A549 treated with Hydrocortisone at 1 μM for 4 hours (cell line): ENCODE measurements at places on chromosomes 5 and 9. TPM values are rescaled to one million over a fixed set of nuclear protein-coding genes. Genes with fewer than 3 reads are reported as not detected.

Gene IQGAP2
- total RNA-seq: 1.8 to 2.9 TPM (median 2.4 TPM) in 5 replicates

Gene RAD50
- total RNA-seq: 24.5 to 37.7 TPM (median 28.1 TPM) in 5 replicates

Gene LCN1
- 0.15 to 0.20 TPM in 2 of 5 replicates, not detected in the others for total RNA-seq

Gene SNAPC4
- 11.6 to 13.3 TPM (median 12.0 TPM) in 5 replicates for total RNA-seq

Gene SLC6A18
- not detected in 5 replicates for total RNA-seq

Gene SOHLH1
- 0.09 to 0.12 TPM in 2 of 5 replicates, not detected in the others for total RNA-seq

Gene CTNNA1
- 186 to 241 TPM (median 190 TPM) in 5 replicates for total RNA-seq

Gene TMEM252
- total RNA-seq: not detected in 5 replicates

Gene APBA1
- total RNA-seq: 0.09 to 0.56 TPM (median 0.12 TPM) in 5 replicates

Gene GFRA3
- total RNA-seq: 0.06 to 0.12 TPM (median 0.07 TPM) in 3 of 5 replicates, not detected in the others

Gene LHFPL2
- 50.1 to 80.2 TPM (median 66.5 TPM) in 5 replicates for total RNA-seq

Gene SLC34A1
- total RNA-seq: not detected in 5 replicates

Gene ACER2
- 2.3 to 3.4 TPM (median 2.9 TPM) in 5 replicates for total RNA-seq

Gene ADRB2
- 0.97 to 1.6 TPM (median 1.0 TPM) in 5 replicates for total RNA-seq

Gene ZNF782
- total RNA-seq: 1.1 to 2.5 TPM (median 2.1 TPM) in 5 replicates

Gene SLC6A19
- total RNA-seq: 0.33 to 0.40 TPM (median 0.37 TPM) in 5 replicates

Gene CREB3
- total RNA-seq: 55.6 to 64.0 TPM (median 57.5 TPM) in 5 replicates

Gene MLANA
- not detected in 5 replicates for total RNA-seq

Gene CEL
- 0.40 to 0.69 TPM (median 0.51 TPM) in 5 replicates for total RNA-seq

Gene FGF18
- 1.9 to 2.5 TPM (median 2.3 TPM) in 5 replicates for total RNA-seq

Gene PCDHGA7
- 0.57 to 1.2 TPM (median 0.76 TPM) in 5 replicates for total RNA-seq

Gene GABRA6
- total RNA-seq: not detected in 5 replicates

Gene CTXN3
- total RNA-seq: not detected in 5 replicates

Gene PAEP
- 0.27 to 0.46 TPM (median 0.37 TPM) in 5 replicates for total RNA-seq

Gene ACTBL2
- total RNA-seq: 0.07 to 0.09 TPM in 2 of 5 replicates, not detected in the others

Gene SYNPO
- total RNA-seq: 21.7 to 25.7 TPM (median 24.0 TPM) in 5 replicates

Gene CBY3
- total RNA-seq: not detected in 5 replicates

Gene SLC35D2
- 17.7 to 21.2 TPM (median 20.7 TPM) in 5 replicates for total RNA-seq

Gene EGFLAM
- total RNA-seq: 0.09 to 0.37 TPM (median 0.32 TPM) in 5 replicates

Gene ALDH1A1
- 4,480 to 7,218 TPM (median 5,416 TPM) in 5 replicates for total RNA-seq

Gene PCDHGB2
- 0.05 to 0.13 TPM (median 0.11 TPM) in 4 of 5 replicates, not detected in the other for total RNA-seq

Gene KIF12
- 1.3 to 2.2 TPM (median 1.8 TPM) in 5 replicates for total RNA-seq

Gene AHRR
- 3.9 to 5.5 TPM (median 5.2 TPM) in 5 replicates for total RNA-seq

Gene F2RL2
- 2.9 to 4.0 TPM (median 2.9 TPM) in 5 replicates for total RNA-seq

Gene CDH9
- not detected in 5 replicates for total RNA-seq

Gene ARL14EPL
- total RNA-seq: 0.10 to 0.43 TPM (median 0.24 TPM) in 5 replicates

Gene ZNF454
- total RNA-seq: not detected in 5 replicates

Gene ATG10
- total RNA-seq: 7.9 to 11.0 TPM (median 8.1 TPM) in 5 replicates
